ENCODE measurements at places on chromosomes 5 and 9.

GRCh38 chr9:137117269-137117731 lies 2.8 kb upstream of the DPP7 start:
- no peak for DNase-seq

DNA sequence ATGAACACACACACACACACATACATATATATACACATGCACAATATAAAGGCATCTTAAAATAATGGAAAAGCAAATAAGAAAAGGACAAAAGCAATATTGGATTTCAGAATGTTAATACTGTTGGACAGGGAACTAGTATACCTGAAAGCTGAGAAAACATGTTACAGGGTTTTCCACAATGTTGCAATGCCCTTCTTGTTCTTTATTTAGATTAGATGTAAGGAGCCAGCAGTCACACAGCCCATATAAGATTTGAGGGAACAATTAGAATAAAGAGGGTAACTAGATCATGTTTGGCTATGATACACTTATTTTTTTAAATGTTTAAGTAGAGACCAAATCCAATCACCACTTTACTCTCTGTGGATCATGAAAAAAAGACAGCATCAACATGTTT lies 61.7 kb downstream of the SH3TC2 start:
- no peak for DNase-seq

DNA sequence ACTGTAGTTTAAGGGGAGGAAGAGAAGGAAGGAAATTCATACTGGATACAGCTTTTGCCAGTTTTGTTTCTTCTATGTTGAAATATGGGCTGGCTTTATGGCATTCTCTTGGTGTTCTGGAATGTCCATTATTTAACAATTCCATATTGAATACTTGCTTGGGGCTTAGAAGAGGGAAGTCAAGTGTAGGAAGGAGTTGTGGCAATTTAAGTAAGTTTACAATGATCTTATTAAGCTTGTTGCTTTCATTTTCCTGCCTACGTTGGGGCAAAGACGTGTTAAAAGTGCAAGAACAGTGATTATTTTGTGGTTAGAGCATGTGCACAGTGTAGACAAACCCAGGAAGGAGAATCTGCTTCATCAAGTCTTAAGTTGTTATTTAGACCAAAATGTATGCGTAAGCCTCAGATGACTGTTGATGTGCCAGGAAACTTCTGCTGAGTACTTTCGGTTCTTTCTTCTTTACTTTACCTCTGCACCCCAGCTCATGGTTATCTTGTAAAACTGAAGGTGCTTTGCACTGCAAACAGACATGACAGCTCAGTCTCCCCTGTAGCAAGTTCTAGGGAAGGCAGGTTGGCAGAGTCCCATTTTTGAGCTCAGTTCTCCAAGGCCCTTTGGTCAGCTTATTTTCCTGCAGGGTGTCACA lies 75.8 kb downstream of the F2RL2 start:
- no peak for DNase-seq

- DNase-seq = no peak
These were observed 6.1 kb upstream of the ERMP1 start for GRCh38 chr9:5838884-5839571.
